Endothelial cell of umbilical vein (primary cell): ENCODE measurements at places on chromosomes 2 and 18. TPM values are rescaled to one million over a fixed set of nuclear protein-coding genes. Genes with fewer than 3 reads are reported as not detected.

The SP140 gene
- 1.3 TPM in 1 of 2 replicates, not detected in the other for total RNA-seq

The ARPC2 gene
- total RNA-seq = 455 and 483 TPM in 2 replicates

The SPAST gene
- total RNA-seq = 23.0 and 24.9 TPM in 2 replicates

The ONECUT2 gene
- 0.05 and 0.62 TPM in 2 replicates for total RNA-seq

The PSMG2 gene
- total RNA-seq = 71.0 and 72.3 TPM in 2 replicates

The GCKR gene
- total RNA-seq = 0.27 and 1.2 TPM in 2 replicates

- DNase-seq = no peak
Observed at GRCh38 chr2:41886145-41886664, 161.6 kb upstream of the PKDCC start.

GRCh38 chr2:38765149-38765548 lies 12.9 kb upstream of the GEMIN6 start:
- DNase-seq = no peak

DNA sequence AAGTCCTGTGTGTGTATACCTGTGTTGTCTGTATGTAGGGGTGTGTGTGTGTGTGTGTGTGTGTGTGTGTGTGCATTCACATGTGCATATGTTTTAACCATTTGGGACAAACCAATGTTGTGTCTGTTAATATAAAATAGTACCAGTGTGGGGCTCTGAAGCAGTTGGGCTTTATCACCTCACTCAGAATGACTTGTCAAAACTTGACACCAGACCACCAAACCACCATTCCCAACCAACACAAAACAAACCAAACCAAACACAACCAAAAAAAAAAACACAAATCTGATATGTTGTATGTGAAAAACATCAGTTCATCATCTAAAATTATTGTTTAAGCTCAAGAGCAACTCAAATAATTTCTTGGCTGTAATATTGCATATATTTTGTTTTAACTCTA lies 42.1 kb downstream of the CALCRL start:
- no peak for DNase-seq

- no peak for DNase-seq
Observed at GRCh38 chr18:54217624-54218023, 6.8 kb downstream of the MBD2 start.

DNA sequence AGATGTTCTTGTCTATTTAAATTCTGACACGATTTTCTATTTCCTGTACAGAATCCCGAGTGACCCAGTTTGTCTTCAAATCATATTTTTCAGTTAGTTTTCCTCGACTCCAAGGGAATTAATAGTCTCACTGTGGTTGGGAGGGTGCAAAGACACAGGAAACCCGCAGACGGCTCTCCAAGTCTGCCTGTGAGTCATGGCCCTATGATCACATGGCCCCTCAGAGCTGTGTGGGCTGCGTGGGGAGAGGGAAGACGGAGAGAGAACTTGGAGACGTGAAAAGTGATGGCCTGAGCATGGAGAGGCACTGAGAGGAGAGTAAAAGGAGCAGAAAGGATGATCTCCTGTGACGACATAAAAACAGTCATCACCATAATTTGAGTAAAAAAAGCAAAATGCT lies 989.9 kb downstream of the DCDC2C start:
- no peak for DNase-seq

DNA sequence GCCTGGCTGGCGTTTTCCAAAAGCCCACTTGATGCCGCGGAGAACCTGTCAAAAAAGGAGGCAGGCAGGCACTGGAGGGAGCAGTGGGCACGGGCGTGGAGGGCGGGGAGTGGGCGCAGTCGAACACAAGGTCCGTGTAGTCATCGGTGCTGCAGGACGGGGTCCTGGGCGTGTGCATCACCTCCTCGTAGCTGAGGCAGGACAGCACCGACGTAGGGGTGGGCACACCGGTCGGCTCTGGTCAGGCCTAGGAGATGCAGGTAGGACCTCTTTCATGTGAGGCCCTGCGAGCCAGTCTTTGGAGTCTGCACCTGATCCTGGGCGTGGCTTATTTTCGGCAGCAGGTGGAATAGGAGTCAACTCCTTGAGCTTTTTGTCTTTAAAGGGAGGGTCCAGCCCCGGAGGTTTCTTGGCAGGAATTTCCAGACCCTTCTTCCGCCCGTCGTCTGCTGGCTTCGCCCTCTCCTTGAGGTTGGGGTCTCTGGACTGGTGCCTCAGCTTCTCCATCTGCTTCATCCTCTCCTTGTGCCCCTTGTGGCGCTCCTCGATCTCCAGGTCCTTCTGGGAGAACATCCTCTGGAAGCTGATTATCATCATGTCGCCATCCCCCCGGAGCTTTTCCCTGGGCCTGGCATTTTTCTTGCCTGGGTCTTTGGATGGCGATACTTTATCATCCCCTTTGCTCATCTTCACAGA lies 892.5 kb upstream of the LRRTM1 start:
- DNase-seq = no peak

- no peak for DNase-seq
Observed at GRCh38 chr2:23008440-23008839, 376.5 kb upstream of the KLHL29 start.

- no peak for DNase-seq
Observed at GRCh38 chr2:51579412-51579811, 547.5 kb upstream of the NRXN1 start.

DNA sequence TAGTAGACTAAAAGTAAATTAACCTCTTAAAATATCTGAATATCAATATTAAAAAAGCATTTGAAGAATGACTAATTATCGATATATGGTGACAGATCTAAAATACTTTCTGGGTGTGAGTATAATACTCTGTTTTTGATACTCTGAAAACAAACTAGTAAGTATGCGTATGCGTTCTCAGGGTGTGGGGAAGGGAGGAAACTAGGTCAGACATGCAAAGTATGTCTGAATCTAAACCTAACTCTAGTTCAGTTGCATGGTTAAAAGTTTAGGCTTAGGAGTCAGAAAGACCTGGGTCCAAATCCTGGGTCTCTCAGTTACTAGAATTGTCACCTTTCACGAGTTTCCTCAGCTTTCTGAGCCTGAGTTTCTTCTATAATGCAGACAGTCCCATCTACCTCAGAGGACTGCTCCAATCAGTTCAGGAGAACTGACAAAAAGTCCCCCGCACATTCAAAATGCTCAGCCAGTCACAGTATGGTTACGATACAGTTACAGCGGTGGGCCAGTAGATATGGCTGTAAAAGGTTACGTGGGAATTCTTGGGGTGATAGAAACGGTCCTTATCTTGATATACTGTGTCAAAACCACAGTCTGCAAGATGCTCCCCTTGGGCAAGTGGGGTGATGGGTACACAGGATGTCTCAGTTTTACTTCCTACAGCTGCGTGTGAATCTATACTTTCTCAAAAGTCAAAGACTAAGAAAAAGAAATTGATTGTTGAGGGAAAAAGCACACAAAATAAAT lies 29.2 kb downstream of the UNC50 start:
- no peak for DNase-seq

DNA sequence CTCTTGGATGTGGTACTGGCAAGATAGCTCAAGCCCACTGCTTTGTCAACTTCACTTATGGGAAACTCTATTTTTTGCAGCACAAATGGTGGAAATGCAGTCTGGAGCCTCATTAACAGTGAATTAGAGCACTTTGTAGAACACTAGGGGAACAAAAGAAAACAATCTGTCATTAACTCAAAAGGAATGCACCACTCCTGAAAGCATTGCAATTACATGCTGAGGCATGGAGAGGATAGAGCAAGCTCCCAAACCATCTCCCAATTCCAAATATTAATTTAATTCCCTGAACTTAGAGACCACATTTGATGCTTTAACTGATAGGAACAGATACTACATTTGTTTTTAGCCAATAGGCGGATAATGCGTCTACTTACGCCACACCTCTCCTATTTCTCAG lies 32.8 kb upstream of the TANC1 start:
- DNase-seq = no peak
